ENCODE measurements at places on chromosomes 4 and X. TPM values are rescaled to one million over a fixed set of nuclear protein-coding genes. Genes with fewer than 3 reads are reported as not detected.

DNA sequence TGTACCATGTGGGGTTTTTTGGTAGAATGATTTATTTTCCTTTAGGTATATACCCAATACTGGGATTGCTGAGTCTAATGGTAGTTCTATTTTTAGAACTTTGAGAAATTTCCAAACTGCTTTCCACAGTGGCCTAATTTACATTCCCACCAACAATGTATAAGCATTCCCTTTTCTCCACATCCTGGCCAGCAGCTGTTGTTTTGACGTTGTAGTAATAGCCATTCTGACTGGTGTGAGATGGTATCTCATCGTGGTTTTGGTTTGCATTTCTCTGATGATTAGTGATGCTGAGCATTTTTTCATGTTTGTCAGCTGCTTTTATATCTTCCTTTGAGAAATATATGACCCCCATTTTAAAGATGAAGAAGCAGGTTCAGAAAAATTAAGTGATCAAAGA is 153.7 kb downstream of the CBR4 start:
- H3K4me1 ChIP-seq, result peaks cover 21% of the 10 kb centered on the region
- no peak overlapping the region for H3K4me3 ChIP-seq
- no peak for DNase-seq
- no peak overlapping the region for H3K27ac ChIP-seq
- H3K36me3 ChIP-seq, result peaks cover 9% of the 10 kb centered on the region

- peak overlapping the region; percentile 23 for H3K4me3 ChIP-seq
- H3K27me3 ChIP-seq, result no peaks in the 10 kb centered on the region
- H3K36me3 ChIP-seq, result no peaks in the 10 kb centered on the region
- no peak for DNase-seq
- H3K4me1 ChIP-seq, result peaks cover 46% of the 10 kb centered on the region
- H3K27ac ChIP-seq, result peak overlapping the region; percentile 52
These were observed 1893.7 kb downstream of the STIM2 start for GRCh38 chr4:28754376-28754775.

- no peak for DNase-seq
- no peaks in the 10 kb centered on the region for H3K27me3 ChIP-seq
- no peak overlapping the region for H3K4me3 ChIP-seq
- H3K4me1 ChIP-seq, result no peaks in the 10 kb centered on the region
- H3K36me3 ChIP-seq, result peaks cover 6% of the 10 kb centered on the region
- no peak overlapping the region for H3K27ac ChIP-seq
These were observed 138.8 kb downstream of the TEX11 start for GRCh38 chrX:70769659-70770227.

- H3K4me3 ChIP-seq, result no peak overlapping the region
- H3K36me3 ChIP-seq, result peaks cover 16% of the 10 kb centered on the region
- H3K27me3 ChIP-seq, result no peaks in the 10 kb centered on the region
- H3K4me1 ChIP-seq, result peaks cover 36% of the 10 kb centered on the region
These were observed 13.2 kb downstream of the GALNT7 start for GRCh38 chr4:173181848-173182247.

DNA sequence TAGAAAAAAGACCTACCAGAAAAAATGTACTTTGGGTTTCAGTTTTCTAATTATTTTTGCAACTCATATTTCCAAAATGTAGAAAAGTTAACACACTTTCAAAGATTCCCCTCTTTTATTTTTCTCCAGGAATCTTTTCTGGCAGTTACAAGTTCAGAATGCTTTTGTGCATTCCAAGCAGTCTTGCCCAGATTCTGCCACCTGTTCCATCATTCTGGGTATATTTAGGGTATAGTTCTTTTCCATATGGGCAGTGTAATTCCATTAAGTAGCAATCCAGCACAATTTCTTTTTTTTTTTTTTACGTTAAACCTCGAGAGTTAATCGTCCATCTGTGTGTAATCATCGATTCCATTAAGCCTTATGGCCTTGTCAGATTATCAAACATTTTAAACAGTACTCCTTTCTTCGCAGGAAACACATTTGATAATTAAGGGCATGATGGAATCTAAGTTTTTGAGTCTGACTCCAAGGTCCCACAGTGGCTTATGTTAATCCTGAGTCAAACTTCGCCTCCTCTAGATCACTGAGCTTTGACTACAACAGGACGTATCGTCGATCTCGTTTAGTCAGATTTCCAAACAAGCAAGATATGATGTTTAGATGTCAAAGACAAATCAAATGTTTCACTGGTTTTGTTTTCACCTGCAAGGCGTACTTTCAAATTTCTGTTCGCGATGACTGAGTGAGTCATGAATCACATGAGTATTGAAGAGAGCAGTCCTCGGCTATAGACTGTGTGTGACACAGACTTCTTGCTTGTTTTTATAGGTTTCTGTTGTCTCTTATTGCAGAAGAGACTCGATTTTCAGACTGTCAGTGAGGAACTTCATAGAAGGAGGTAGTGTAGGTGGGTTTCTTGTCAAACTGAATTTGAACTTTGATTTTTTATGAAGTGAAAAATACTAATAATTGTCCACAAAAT is 118.9 kb upstream of the GK2 start:
- no peak overlapping the region for H3K27ac ChIP-seq
- H3K36me3 ChIP-seq, result no peaks in the 10 kb centered on the region
- DNase-seq, result no peak
- H3K4me1 ChIP-seq, result no peaks in the 10 kb centered on the region
- no peak overlapping the region for H3K4me3 ChIP-seq

DNA sequence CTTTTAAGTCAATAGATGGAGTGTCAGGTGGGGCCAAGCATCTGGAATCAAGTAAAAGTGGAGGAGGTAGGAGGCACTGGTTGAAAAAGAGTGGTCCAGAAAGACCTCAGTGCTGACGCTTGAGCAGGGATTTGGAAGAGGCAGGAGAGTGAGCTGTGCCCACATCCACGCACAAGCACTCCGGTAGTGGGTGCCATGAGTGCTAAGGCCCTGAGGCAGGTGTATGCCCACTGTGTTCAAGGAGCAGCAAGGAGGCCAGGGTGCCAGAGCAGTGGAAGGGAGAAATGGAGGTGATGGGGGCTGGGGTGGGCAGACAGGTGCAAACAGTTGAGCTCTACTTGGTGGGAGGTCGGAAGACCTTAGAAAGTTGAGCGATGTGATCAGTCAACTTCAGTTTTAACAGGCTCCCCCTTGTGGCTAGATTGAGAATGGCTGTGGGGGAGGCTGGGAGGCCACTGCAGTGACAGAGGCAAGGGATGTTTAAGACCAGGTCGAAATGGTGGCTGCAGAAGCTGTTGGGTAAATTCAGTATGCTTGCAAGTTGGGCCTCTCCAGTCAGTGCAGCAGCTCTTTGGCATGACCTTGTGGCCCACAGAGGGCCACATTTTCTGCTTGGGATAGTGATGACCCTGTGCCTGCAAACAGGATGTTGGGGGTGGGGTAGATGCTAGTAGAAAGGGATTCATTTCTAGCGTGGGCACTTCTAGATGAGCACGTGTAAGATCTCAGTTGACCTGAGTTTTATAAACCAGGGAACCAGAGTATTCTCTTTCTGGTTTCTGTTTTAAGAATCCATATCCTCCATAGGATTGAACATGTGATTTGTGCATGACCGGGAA is 12.7 kb downstream of the TKTL1 start:
- no peaks in the 10 kb centered on the region for H3K27me3 ChIP-seq
- no peaks in the 10 kb centered on the region for H3K36me3 ChIP-seq
- H3K4me1 ChIP-seq, result peaks cover 3% of the 10 kb centered on the region
- no peak overlapping the region for H3K4me3 ChIP-seq
- no peak overlapping the region for H3K27ac ChIP-seq

DNA sequence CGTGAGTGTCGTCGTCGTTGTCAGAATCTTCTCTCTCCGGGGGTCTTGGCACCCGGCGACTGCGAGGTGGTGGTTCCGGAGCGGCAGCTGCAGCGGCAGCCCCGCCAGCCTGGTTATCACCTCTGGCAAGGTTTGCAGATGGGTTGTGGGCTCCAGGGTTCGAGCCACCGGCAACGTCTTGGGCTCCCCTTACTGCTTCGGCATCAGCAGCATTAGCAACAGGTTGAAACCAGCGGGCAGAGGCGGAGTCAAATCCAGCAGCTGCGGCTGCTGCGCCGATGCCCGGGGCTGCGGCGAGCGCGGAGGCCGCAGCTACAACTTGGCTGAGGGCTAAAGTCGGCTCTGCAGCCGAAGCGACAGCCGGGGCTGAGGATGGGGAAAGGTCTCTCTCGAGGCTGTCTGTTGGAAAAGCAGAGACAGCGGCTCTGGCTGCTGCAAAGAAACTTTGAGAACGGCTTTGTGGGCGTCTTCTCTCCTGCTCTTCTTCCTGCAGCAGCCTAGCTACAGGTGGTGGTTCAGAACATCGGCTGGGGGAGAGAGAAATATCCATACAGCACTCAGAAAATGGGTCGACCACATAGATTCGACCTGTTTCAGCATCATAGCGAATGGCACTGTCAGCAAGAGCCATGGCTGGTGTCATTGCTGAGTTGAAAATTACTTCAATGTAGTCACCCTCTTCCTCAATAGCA is 3.6 kb downstream of the IRS4 start:
- peaks cover 52% of the 10 kb centered on the region for H3K4me1 ChIP-seq
- H3K4me3 ChIP-seq, result peak overlapping the region; percentile 72

DNA sequence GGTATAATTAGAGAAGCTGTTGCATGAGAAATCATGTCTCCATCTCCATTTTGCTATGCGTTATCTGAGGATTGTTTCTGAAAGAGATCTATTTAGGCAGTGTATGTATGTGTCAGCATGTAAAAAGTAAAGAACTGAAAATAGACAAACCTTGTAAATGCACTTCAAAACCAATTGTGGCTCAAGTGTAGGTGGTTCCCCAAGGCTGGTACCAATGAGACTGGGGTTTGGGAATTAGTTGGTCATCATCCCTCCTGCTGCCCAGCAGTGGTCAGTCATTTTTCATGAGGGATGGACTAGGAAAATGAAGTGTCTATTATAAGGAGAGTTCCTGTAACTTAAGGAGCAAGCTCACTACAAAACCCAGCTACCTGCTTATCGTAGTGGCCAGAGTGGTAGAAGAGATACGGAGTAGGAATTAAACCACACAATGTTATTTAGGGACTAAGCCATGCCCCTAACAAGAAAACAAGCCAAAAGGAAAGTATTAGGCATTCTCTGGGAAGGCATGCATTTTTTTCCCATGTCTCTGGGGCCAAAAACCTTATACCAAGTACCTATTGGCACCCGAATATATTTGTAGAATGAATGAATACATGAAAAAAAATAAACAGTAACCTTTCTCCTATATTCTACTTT is 259.0 kb downstream of the CHIC1 start:
- 0 out of 2 replicates have a peak, but pooled peaks cover 1% of the 10 kb centered on the region for H3K27me3 ChIP-seq
- H3K27ac ChIP-seq, result no peak overlapping the region
- no peak for DNase-seq

- H3K4me3 ChIP-seq, result no peak overlapping the region
- H3K36me3 ChIP-seq, result no peaks in the 10 kb centered on the region
- no peaks in the 10 kb centered on the region for H3K27me3 ChIP-seq
- H3K27ac ChIP-seq, result no peak overlapping the region
These were observed 36.2 kb upstream of the TASL start for GRCh38 chrX:30613721-30614120.

DNA sequence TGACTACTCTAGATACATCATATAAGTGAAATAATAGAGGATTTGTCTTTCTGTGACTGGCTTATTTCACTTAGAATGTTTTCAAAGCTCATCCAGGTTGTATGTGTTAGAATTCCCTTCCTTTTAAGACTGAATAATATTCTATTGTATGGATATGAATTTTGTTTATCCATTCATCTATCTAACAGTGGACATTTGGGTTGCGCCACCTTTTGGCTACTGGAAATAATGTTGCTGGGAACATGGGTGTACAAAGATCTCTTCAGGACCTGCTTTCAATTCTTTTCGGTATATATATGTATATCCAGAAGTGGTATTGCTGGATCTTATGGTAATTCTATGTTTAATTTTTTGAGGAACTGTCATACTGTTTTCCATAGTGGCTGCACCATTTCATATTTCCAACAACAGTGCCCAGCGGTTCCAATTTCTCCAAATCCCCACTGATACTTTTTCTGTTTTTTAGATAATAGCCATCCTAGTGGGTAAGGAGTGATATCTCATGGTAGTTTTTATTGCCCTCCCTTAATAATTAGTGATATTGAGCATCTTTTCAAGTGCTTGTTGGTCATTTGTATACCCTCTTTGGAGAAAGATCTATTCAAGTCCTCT is 3.4 kb upstream of the SCD5 start:
- DNase-seq, result no peak
- no peak overlapping the region for H3K4me3 ChIP-seq
- H3K27ac ChIP-seq, result no peak overlapping the region

DNA sequence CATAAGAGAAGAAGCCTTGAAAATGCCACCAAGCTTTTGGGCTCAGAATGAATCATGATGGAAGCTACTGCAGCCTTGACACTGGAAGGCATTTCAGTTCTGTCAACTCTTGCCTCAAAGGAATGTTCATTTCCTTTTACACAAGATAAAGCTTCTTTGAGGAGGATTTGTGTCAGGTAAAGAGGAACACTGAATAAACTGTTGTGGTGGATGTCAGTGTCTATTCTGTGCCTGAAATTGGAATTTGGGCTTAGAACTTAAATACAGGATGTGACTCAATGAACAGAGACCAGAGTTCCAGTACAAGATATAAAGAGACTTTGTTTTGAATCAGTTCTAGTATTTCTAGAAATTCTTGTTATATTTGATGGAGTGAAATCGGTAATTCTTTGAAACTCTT is 313.2 kb downstream of the PACRGL start:
- DNase-seq, result no peak
- no peaks in the 10 kb centered on the region for H3K27me3 ChIP-seq
- no peak overlapping the region for H3K27ac ChIP-seq
- H3K36me3 ChIP-seq, result no peaks in the 10 kb centered on the region

GRCh38 chr4:113433536-113434246 is 327.8 kb downstream of the CAMK2D start:
- no peak overlapping the region for H3K27ac ChIP-seq
- no peak for DNase-seq
- H3K27me3 ChIP-seq, result no peaks in the 10 kb centered on the region
- peaks cover 21% of the 10 kb centered on the region for H3K36me3 ChIP-seq

GRCh38 chrX:65601126-65601525 is 66.3 kb upstream of the MSN start:
- no peaks in the 10 kb centered on the region for H3K36me3 ChIP-seq
- no peaks in the 10 kb centered on the region for H3K4me1 ChIP-seq
- DNase-seq, result no peak
- H3K27ac ChIP-seq, result no peak overlapping the region
- peaks cover 11% of the 10 kb centered on the region for H3K27me3 ChIP-seq

GRCh38 chrX:107678957-107679740 is 50.8 kb downstream of the PRPS1 start:
- H3K36me3 ChIP-seq, result no peaks in the 10 kb centered on the region
- H3K27me3 ChIP-seq, result peaks cover 5% of the 10 kb centered on the region
- peaks cover 23% of the 10 kb centered on the region for H3K4me1 ChIP-seq
- no peak overlapping the region for H3K4me3 ChIP-seq
- no peak overlapping the region for H3K27ac ChIP-seq

- H3K4me3 ChIP-seq, result no peak overlapping the region
- no peak overlapping the region for H3K27ac ChIP-seq
- no peaks in the 10 kb centered on the region for H3K36me3 ChIP-seq
- H3K27me3 ChIP-seq, result no peaks in the 10 kb centered on the region
These were observed 26.8 kb downstream of the ADH7 start for GRCh38 chr4:99408346-99408745.

MAGEA1 gene
- not detected for total RNA-seq

FAM184B gene
- total RNA-seq, result 0.23 TPM

RHOXF1 gene
- not detected for total RNA-seq

TLR2 gene
- 1.7 TPM for total RNA-seq

MAGEE2 gene
- total RNA-seq, result not detected

PAGE4 gene
- 0.82 TPM for total RNA-seq
